Activated naive CD4-positive, alpha-beta T cell (primary cell): ENCODE measurements at places on chromosomes 7 and 10.

DNA sequence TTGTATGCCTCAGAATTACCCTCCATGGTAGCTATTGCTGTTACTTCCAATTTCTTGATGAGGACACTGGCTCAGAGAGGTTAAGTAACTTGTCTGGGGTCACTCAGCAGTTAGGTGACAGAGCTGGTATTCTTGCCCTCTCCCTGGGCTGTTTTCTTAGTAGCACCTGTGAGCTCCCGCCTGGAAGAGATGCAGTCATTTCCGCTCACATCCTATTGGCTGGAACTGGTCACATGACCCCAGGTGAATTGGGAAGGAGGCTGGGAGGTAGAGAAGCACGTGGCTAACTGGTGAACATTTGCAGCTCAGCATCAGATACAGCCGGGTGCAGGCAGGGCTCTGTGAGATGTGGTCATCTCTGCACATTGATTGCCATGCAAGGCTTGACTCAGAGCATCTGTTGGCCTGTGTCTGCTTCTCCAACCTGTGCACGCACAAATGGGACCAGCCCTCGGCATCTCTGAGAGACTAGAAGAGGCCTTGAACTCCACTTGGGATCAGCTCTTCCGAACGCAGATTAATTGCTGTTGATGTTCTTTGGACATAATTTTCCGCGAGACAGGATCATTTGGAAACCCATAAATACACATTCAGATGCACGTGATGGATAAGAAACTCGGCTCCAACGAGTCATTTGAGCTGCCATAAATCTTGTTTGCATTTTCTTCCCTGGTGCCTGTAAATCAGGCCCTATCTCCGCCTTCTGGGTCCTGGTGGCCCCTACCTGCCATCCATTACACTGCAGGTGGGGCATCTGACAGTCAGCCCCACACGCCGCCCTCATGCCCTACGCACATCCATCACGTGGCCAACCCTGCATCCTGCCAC is 42.8 kb downstream of the MYL10 start:
- DNase-seq: no peak

- DNase-seq: no peak
Observed at GRCh38 chr10:102743078-102743587, 615 bp upstream of the WBP1L start.

GRCh38 chr10:91875779-91876178 is 33.5 kb downstream of the FGFBP3 start:
- no peak for DNase-seq

GRCh38 chr7:73638911-73639310 is 14.6 kb upstream of the MLXIPL start:
- DNase-seq: no peak

DNA sequence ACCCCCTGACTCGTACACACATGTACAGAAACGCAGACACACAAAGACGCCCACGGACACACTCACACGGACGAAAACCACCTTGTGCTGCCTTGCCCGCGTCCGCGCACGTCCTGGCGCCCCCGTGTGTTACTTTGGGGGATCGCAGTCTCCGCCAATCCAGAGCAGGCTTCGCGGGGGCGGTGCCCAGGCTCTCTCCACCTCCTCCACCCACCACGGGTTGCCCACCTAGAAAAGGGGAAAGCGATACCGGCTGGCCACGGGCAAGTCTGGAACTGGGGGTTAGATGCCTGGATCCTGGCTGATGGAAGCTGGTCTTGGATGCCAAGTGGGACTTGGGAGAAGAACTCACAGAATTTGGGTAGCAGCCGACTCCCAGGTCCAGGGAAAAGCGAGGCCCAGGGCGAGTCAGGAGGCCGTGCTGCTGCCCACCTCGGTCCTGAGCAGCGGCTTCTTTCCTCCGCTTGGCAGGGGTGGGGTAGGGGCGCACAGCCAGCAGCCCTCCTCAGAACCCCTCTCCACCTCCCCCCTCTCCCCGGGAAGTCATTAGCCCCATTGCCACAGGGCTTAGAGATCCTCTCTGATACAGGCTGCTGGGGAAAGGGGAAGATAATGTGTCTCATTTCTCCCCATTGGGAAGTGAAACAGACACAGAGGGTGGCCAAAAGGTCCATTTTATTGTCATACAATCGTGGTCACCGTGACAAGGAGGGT is 4.6 kb upstream of the VGF start:
- peak; percentile 20 for DNase-seq

DNA sequence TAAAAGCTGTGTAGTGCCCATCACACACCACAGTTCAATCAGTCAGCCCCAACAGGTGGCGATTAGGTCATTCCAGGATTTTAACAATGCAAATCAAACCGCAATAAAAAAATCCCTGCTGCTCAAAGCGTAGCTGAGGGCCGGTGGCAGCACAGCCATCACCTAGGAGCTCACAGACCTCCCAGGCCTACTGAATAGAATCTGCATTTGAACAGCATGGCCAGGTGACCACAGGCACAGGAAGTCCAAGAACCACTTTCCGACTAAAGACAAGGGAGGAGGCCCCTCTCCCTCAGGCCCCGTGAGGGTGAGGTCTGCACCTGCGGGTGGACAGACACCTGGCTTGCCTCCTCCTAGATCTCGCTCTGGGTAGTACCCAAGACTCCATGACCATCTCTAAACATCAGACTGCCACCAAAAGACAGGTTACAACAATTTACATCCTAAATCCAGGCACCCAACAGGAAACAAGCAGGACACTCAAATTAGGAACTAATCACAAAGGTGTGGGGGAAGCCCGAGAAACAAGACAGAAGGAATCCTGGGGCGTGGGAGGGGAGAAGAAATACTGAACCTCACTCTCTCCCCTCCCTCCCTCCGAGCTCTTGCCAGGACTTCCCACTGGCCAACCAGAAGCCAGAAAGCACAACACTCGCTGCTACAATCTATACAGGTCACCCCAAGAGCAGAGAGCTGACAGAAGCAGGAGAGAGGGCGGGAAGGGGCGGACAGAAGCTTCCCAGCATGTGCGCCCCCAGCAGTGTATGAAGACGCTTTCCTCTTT is 19.2 kb downstream of the GNA12 start:
- no peak for DNase-seq

DNA sequence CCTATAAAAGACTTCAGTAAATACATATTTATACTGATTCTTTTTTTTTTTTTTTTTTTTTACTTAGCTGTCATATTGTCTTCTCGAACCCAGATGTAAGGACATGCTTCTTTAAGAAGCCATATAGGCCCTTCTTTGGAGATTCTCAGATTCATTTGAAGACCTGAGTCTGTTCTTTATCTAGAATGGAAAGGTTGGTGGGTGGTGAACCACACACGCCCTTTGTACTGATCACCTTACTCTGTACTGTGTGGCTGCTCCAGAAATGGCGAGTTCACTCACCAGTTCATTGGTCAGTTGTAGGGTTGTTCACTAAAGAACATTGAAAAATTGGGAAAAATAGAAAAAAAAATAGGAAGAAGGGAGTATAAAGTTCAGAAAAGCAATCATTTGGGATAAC is 32.5 kb downstream of the LANCL2 start:
- no peak for DNase-seq

GRCh38 chr10:127175357-127176110 is 20.9 kb downstream of the INSYN2A start:
- no peak for DNase-seq

DNA sequence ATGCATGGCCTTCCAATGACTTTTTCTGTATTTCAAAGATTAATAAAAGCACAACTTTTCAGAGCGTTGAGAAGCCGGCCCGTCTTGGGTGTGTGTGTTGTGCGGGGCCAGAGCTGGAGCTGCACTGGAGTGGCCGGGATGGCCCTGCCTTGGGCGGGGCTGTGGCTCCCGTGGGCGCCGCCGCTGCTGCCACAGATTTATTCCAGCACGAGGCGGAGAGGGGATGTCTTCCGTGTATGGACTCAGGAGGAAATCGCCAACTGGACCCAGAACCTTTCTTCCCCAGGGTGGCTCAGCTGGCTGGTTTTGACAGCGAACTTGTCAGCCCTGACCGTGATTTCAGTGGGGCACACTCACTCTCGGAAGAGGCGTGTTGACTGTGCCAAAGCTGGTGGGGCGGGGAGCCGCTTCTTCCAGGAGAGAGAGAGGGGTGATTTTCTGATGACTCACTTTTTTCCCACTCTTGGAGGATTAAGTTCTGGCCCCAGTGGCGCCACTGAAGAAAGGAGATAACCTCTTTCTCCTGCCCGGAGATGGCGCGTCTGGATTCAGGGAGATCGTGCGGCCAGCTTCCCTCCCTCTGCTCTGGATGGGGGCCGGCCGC is 72.4 kb downstream of the DNAJB6 start:
- DNase-seq: no peak

GRCh38 chr10:336247-336646 is 201.0 kb downstream of the ZMYND11 start:
- DNase-seq: no peak

GRCh38 chr10:103353281-103353680 is 2.3 kb upstream of the PCGF6 start:
- DNase-seq: no peak

- no peak for DNase-seq
Observed at GRCh38 chr10:107442035-107442505, 277.6 kb upstream of the SORCS1 start.

DNA sequence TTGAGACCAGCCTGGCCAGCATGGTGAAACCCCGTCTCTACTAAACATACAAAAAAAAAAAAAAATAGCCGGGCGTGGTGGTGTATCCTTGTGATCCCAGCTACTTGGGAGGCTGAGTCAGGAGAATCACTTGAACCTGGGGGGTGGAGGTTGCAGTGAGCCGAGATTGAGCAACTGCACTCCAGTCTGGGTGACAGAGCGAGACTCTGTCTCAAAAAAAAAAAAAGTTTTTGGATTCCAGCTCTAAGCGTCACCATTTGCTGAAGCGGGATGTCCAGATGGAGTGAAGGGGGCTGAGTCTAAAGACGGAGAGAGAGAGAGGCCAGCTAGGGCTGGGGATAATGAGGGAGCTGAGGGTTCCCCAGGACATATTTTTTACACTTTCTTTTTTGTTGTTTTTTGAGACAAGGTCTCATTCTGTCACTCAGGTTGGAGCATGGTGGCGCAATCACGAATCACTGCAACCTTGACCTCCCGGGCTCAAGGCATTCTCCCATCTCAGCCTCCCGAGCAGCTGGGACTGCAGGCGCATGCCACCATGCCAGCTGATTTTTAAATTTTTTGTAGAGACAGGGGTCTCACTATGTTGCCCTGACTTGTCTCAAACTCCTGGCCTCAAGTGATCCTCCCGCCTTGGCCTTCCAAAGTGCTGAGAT is 9.4 kb upstream of the HK1 start:
- DNase-seq: no peak

GRCh38 chr7:2519119-2519930 is at the start of gene LFNG:
TSS of gene LFNG (plus strand) at chr7:2519774. CDS start at chr7:2519862, 88 bp downstream.
- DNase-seq: peak; percentile 38

DNA sequence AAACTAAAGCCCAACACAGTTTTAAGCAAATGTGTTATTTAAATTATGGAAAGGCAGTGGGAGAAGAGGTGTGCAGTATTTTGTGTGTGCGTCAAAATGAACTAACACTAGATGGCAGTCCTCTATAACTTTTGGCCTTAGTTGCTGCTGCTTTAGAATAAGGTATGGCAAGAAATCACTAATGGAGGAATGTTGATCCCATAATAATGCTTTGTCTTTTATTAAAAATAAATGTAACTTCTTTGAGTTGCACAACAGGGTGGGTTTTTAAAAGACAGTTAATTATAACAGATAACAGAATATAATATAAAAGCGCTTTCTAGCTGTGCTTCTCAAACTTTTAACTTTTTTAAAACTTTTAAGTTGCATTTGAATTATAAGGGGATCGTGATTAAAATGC is 56.4 kb downstream of the BBS9 start:
- DNase-seq: no peak

DNA sequence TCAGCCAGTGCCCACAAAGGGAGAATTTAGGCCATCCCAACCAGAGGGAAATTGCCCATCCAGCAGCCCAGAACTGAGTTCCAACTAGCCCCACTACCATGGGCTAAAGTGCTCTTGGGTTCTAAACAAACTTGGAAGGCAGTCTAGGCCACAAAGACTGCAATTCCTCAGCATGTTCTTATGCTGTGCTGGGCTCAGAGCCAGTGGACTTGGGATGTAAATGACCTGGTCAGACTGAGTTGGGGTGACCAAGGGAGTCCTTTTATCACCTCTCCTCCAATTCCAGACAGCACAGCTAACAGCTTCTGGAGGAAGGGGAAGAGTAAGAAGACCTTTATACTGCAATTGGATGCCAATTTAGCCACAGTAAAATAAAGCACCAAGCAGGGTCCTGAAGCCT is 607.2 kb upstream of the KCND2 start:
- DNase-seq: no peak

DNA sequence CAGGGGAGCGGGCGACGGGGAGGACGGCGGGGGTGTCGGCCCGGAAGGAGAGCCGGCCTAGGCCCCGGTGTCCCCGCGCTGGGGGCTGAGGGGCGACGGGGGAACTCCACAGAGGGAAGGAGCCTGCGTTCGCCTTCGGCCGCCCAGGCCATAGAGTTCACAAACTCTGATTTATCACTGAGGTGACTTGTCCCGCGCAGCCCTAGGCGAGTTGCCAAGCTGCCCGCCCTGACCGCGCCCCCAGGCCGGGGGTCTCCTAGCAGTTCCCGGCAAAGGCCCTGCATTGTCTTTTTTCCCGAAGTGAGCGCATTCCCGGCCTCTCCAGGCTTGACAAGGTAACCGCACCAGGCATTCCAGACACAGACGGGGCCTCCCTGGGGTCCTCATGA is 2.9 kb upstream of the NKX6-2 start:
- DNase-seq: no peak

GRCh38 chr10:21068026-21068656 is 171.0 kb upstream of the NEBL start:
- DNase-seq: no peak

DNA sequence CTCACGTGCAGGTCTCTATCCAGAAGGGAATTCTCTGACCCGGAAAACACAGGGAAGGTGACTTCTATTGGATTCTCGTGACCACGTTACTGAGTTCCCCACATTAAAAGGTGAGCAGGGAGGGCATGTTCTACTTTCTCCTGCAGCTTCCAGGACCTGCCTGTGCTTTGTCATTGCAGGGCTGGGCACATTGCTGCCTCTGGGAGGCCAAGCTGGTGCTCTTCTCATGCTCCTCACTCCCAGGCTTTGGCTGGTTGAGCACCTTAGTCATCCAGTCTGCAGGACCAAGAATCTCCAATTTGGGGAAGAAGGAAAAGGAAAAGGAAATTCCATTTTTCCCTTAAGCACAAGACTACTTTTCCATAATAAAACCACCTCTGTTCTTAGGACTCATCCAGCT is 86.5 kb upstream of the TMEM72 start:
- DNase-seq: no peak

GRCh38 chr7:70627461-70627860 is 504.5 kb upstream of the GALNT17 start:
- DNase-seq: no peak
